CD4-positive, alpha-beta T cell treated with Interleukin-17A for 1 hour (primary cell): ENCODE measurements at places on chromosomes 7 and 10.
A peak's percentile ranks its signal among the peaks of the same experiment; 100 is the strongest.

DNA sequence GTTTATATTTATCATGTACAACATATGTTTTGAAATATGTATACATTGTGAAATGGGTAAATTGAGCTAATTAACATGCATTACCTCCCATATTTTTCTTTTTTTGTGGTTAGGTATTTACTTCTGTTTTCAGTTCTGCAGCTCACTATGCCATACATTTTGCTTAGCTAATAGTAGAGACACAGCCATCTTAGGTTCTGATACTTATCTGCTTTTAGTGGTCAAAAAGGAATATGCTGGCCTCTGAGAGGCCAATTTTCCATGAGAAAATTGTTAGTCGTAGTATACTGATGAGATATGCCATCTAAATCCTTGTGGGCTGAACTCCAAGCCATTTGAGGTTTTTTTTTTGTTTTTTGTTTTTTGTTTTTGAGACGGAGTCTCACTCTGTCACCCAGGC is 31.0 kb downstream of the SGPL1 start:
- no peak for DNase-seq

DNA sequence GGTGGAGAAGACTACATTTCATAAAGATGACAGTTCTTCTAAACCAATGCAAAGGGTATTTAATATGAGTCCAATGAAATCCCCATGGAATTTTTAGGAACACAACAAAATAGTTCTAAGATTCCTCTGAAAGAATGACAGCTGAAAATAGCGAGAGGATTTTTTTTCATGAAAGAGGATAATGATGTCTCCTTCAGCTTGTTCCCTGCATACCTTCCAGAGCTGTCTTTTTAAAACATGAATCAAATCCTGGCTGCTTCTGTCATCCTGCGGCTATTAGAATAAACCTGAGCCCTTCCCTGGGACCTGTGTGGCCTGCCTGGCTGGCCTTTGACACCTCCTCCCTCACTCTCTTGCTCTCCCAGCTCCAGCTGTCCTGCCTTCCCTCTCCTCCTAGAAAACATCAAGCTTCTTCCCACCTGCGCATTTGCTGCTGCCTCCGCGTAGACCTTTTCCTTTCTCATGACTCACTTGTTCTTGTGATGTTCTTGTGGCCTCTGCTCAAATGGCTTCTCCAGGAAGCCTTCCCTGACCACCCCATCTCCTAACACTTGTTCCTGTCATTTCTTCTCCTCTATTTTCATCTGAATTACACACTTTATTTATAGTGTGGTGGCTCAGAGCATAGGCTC is 57.4 kb downstream of the EEPD1 start:
- DNase-seq, result no peak

DNA sequence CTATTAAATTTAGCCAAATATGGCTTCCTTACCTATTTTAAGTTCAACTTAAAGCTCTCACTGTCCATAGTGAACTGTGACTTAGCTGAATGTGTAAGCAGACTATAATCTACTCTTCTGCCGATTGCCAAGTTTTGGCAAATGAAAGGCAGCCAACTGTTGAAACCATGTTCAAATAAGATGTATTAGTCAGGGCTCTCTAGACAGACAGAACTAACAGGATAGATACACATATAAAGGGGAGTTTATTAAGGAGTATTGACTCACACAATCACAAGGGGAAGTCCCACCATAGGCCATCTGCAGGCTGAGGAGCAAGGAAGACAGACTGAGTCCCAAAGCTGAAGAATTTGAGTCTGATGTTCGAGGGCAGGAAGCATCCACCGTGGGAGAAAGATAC is 837.7 kb upstream of the AUTS2 start:
- no peak for DNase-seq

- DNase-seq, result no peak
These were observed 321.4 kb upstream of the MEOX2 start for GRCh38 chr7:16007911-16008310.

DNA sequence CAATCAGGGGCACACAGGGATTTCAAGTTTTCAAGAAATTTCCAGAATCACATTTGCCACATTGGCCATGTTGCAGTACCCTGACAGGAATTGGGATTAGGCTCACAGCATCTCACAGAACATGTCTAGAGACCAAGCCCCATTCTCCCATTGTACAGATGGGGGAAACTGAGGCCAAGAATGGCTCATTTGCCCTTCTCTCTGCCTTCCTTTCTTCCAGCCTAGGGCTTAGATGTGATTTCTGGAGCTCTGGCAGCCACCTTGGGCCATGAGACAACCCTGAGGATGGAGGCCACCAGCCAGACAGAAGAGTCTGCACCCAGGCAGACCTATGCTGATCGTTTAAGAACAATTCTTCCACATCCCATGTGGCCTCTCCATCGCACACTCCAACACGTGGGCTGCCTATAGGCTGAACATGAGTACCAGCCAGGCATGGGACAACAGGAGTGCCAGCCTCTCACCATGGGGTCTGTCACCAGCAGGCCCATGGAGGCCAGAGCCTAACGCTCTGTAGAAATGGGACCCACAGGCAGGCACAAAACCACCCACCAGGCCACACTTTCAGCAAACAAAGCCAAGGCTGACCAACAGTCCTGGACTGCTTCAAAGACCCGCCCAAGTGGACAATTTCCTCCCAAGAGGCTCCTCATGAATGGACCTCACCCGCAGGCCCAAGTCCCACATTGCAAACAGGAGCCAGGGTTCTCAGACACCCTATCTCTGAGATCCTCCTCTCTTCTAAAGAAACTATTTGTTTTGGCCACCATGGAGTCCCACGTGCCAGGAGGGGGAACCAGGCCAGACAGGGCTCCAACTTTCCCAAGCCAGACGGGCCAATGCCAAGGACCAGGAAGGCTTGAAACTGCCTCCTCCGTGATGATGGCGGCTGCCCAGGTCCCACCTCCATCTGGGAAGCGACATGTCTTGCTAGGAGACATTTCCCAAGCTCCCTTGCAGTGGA is 20.7 kb downstream of the PDGFA start:
- no peak for DNase-seq

DNA sequence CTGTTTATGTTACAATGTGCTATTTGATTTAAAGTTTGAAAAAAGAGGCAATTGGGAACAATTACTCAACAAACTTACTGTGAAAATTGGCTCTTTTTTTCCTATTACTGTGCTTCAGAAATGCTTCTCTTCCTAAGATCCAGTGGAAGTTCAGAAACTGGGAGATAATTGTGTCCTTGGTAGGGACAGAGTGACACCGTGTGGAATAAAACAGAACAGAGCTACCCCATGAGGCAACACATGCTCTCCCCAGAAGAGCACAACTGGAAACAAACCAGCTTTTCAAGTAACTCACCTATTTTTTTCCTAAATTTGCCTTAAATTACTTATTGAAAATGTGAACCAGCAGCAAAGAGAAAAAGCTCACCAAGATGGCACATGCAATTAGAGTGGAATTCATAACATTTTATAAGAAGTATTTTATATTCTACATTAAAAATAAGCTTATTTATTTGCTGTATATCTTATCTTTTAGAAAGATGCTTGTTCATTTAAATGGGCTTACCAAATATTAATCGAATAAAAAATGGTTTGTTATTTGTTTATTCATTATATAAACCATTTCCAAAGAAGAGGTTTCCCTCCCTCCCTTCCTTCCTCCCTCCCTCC is 346.1 kb upstream of the ANKRD30A start:
- DNase-seq, result no peak

GRCh38 chr7:98399890-98400541 is 874 bp downstream of the BAIAP2L1 start:
- DNase-seq, result no peak

- no peak for DNase-seq
These were observed 284.8 kb downstream of the SDK1 start for GRCh38 chr7:3585826-3586225.

DNA sequence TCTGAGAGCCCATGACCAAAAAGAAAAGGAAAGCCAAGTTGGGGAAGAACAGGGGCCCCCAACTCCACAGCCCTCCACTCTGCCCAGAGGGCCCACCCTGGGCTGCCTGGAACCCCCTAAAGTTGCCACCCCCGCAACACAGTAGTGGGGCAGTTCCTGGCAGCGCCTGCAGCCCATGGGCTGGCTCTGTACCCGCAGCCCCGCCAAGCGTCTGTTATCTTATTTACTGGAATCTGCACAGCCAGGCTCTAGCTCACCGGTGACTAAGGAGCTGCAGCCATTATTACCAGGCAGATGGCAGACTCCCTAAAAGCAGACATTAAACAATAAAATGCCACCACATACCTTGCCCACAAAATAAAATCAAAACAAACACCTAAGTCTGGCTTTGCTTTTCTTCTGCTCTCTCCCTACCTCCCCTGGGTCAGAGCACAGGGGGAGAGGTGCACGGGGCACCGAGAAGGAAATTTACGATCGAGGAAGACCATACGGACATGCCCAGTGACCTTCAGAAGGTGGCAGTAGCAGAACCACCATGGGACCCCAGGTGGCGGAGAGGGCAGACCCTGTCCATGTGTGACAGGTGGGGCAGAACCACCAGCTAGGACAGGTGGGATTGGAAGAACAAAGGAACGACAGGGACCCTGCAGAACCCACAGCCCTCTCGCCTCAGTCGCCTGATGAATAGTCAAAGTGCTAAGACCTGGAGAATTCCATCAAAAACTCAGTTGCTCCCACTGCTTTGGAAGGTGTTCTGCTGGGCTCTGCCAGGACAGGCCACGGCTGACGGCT is 66.3 kb downstream of the PRKAG2 start:
- DNase-seq, result no peak

- DNase-seq, result no peak
These were observed 161.7 kb upstream of the LYZL1 start for GRCh38 chr10:29127037-29127700.

DNA sequence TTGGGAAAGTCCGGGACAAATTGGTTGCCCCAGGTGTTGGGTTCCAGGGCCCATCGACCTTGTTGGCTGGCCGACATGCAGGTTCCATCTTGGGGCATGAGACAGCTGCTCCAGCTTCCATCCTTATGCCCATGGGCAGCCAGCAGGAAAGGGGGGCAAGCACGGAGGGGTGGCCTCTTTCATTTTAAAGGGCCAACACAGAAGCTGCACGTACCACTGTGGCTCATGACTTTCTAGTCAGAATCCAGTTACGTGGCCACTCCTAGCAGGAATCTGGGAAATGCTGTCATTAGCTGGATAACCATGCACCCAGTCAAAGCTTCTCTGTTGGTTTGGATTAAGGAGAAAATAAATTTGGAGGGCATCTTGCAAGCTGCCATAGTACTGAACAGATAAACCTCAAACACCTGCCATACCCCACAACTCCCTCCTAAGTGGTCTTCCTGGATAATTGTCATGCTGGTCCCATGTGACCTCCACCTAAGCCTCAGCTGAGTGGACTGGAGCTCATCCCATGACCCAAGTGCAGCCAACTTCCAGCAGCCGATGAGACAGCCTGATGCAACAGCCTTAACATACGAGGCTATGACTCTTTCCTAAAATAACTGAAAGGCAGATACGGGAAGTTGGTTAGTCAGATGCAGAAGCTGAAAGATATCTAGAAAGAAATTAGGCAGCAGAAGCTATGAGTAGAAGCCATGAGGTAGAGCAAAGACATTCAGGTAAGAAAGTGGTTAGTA is 21.4 kb upstream of the GSDME start:
- no peak for DNase-seq

- peak; percentile 83 for DNase-seq
These were observed 91.2 kb upstream of the INSIG1 start for GRCh38 chr7:155206318-155207020.

DNA sequence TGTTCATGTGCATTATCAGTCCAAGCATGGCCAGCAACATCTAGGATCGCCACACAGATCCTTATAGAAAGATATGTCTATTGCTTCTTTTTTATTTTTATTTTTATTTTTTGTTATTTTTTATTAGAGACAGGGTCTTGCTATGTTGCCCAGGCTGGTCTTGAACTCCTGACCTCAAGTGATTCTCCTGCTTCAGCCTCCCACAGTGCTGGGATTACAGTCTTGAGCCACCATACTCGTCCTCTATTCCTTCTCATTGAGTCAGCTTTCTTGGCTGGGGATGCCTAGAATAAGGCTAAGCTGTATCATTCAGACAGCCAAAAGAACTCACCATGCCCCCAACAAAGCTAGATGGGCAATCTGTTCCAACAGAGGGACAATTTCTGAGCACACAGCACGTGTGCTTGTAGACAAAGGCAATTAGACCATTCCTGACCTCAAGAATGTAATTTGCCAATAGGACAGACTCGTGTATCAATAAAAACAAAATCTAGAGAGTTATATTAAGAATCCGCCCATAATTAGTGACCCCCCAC is 264.0 kb upstream of the NEBL start:
- DNase-seq, result no peak

- peak; percentile 81 for DNase-seq
These were observed at the start of gene SRRM3 for GRCh38 chr7:76201732-76202665. Gene SRRM3, plus strand, starts transcription at chr7:76201896. Its CDS starts 33,171 bp downstream, at chr7:76235067.

- no peak for DNase-seq
These were observed 687.6 kb downstream of the LRMDA start for GRCh38 chr10:76119036-76119435.

DNA sequence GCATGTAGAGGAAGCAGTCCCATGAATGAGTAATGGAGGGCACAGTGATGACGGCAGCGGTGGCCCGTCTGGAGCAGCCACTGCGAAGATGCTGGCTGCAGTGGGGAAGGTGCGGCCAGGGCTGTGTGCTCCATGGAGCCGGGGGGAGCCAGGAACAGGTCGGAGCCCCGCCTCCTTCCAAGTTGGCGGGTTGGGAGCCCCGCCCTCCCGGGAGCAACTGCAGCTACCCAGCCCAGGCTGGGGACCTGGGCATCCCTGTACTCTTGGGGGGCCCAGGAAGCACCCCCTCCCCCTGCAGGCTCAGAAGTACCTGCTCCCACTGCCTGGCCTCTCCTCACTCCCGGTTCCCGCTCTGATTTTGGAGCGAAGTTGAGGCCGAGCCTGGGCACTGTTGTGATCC is 175.1 kb upstream of the ADCY1 start:
- DNase-seq, result no peak

DNA sequence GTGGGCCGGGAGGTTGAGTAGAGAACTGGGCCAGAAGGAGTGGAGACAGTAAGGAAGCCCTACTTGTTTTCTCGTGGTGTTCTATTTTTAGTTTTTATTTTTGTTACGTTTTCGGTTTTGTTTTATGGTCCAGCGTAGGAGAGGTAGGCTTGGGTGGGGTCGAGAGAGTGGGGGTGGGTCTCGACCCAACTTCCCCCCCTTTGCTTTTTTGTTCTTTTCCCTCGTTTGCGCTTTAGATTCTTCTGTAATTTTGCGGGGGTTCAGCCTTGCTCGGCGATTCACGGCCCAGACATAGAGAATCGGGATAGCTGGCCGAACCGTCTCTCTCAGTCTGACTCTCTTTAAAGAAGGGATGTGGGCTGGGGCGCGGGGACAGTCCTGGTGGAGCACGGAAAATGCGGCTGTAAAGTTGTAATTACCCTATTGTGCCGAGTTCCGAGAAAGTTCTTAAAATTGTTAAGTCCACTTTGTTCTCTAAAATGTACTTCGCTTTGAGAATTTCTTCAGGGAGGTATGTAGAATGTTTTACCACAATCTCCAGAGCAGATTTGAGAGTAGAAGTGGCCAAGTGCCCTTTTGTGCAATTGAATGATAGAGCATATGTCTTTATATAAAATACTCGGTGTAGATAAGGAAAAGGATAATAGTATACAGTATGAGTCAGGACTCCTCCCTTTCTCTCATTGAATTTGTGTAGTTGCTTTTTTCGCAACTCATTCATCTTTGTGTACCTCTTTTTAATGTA is 816 bp downstream of the DMTF1 start:
- no peak for DNase-seq
